ENCODE measurements at places on chromosomes 1 and 21.
A peak's percentile ranks its signal among the peaks of the same experiment; 100 is the strongest.

- no peak for DNase-seq
These were observed 16.1 kb downstream of the IL6R start for GRCh38 chr1:154420961-154421924.

DNA sequence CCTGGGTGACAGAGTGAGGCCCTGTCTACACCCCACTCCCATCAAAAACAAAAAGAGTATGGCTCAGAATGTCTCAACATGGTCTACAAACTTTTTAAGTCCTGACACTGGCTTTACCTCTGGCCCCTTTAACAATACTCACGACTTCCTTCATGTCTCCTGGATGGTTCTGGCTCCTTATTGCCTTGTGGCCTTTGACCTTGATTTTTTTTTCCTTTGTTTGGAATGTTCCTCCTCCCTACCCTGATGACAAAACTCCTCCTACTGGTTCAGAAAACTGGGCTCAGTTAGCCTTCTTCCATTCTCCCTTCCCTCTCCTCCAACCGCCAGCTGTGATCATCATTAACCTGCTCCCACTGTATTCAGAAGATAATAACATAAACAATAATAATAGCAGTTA, 4.6 kb upstream of the SOAT1 start:
- DNase-seq: no peak

DNA sequence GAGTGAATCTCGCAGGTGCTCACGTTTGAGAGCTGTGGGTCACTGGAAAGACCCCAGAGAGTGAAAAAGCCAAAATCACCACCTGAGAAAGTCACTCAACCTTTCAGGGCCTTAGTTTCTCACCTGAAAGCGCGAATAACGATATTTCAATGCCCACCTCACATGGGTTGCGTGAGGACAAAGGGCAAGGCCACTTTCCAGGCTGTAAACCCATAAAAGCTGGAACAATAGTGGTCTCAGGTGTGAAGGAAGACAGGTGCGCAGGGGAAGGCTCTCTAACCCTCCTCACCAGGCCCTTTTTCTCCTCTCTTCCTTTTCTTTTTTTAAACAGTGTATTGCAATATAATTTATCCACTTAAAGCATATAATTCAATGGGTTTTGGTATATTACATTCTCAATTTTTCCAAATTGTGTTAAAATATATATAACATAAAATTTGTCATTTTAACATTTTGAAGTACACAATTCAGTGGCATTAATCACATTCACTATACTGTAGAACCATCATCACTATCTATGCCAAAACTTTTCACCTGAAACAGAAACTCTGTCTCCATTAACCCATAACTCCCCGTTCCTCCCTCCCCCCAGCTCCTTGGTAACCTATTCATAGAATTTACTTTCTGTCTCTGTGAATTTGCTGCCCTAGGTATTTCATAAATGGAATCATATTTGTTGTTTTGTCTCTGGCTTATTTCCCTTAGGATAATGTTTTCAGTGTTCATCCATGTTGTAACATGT, 118.4 kb upstream of the TNR start:
- no peak for DNase-seq

- no peak for DNase-seq
These were observed 50.4 kb downstream of the KIF21B start for GRCh38 chr1:200972985-200973742.

DNA sequence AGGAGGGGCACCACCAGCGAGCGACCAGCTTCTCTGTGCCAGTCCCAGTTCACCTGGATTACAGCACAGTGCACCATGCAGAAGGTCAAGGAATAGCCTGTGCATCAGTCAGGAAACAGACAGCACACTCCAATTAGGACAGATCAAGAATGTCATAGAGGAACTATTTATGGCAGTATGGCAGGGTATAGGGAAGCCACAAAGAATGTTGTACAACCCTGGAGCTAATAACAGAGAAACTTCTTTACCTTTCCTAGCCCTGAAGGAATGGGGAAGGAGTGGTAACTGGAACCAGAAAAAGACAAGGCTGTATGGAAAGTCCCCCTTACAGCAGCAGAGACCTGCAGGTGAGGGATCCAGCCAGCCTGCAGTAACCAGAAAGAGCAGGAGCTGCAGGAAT, 87.8 kb upstream of the USP24 start:
- no peak for DNase-seq

- DNase-seq: peak; percentile 42
These were observed 111.6 kb upstream of the ERRFI1 start for GRCh38 chr1:8137481-8138244.

DNA sequence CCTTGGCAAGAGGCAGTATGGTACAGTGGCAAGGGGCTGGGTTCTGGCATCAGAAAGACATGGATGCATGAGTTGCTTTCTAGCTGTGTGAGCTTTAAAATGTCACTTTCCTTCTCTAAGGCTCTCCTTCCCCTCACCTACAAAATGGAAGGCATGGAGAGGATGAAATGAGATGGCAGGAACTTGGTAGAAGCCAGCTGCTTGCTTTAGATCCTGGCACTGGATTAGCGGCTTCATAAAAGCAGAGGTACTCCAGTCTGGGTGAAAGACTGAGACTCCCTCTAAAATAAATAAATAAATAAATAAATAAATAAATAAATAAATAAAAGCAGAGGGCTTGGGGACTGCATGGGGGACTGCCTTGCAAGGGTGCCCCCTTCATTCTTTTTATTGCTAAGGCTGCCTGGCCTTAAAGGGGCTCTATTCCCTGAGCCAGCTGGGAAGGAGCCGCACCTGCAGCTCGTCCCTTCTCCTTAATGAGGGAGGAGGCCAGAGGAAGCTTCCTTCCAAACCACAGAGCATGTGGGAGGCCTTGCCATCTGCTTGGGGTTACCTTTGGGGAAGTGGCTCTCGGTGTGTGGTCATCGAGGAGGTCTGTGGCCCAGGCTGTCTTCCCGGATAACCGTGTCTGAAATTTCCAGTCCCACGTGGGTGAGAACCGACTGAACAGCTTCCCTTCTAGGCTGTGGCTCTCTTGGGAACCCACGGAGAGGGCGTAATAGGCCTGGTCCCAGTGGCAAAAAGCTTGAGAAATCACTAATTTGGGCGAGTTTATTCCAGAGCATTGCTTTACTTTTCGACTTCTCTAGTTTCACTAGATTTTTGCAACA, 2.0 kb upstream of the ATP13A2 start:
- no peak for DNase-seq

DNA sequence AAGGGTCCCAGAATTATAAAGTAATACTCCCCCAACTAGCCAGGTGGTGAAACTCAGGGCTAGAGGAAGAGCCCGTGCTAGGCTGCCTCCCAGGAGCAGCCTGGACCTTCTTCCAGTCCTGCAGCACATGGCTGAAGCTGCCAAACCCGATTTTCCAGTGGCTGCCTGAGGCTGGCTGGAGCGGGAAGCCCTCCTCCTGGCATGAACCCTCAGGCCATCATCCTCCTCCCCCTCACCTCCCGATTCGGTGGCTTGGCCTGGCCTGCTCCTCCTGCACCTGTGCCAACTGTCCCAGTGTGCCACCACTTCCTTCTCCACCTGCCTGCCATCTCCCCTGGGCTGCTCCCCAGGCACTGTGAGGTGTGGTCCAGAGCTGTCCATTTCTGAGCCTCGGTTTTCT, 3.0 kb upstream of the TSPAN1 start:
- no peak for DNase-seq

GRCh38 chr1:64150266-64150665, 53.2 kb upstream of the UBE2U start:
- DNase-seq: no peak

- no peak for DNase-seq
These were observed 46.5 kb upstream of the RNF11 start for GRCh38 chr1:51189421-51190073.

GRCh38 chr1:40049725-40050124, 9.2 kb downstream of the CAP1 start:
- no peak for DNase-seq

GRCh38 chr1:98119796-98120195, 199.0 kb upstream of the DPYD start:
- DNase-seq: no peak

- peak; percentile 54 for DNase-seq
These were observed at the start of gene NBPF3 for GRCh38 chr1:21439721-21440629. TSS of gene NBPF3 (plus strand) at chr1:21440137. CDS start at chr1:21445087, 4,950 bp downstream.

DNA sequence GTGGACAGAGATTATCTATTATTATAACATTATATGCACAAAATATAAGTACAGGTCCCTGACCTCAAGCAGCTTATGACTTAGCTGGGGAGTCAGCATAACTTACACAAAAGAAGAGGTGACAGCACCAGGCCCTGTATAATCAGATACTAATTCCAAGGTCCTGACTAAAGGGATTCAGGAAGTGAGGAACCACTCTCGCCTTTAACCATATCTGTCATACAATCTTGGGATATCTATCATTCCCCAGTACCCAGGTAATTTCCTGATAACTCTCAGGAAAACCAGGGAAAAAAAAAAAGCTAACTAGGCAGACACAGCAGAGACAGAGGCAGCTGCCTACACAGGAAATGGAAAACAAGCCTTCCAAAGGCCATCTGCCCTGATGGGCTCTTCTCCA, 78.5 kb upstream of the CAMK1G start:
- no peak for DNase-seq

DNA sequence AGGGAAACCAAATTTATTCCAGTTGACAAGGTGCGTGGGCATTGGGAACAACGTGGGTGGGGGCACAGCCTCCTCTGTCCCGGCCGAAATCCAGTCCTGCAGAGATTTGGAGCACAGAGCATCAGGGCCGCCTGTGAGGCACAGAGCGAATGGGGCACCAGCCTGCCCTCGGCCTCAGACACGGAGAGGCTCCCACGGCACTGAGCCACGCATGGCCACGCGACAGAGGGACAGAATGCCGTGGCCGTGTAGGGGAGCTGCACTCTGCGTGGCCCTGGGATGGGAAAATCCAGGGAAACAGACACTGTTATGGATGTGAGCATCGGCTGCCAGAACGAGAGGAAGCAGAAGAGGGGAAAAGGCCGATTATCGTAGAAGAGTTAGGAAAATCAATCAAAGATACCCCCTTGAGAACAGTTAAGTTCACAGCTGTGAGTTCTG, 13.5 kb upstream of the C1orf159 start:
- no peak for DNase-seq

- DNase-seq: no peak
These were observed 306.6 kb downstream of the PCP4 start for GRCh38 chr21:40173816-40174215.

- no peak for DNase-seq
These were observed 611 bp downstream of the HSPG2 start for GRCh38 chr1:21936366-21937031.

DNA sequence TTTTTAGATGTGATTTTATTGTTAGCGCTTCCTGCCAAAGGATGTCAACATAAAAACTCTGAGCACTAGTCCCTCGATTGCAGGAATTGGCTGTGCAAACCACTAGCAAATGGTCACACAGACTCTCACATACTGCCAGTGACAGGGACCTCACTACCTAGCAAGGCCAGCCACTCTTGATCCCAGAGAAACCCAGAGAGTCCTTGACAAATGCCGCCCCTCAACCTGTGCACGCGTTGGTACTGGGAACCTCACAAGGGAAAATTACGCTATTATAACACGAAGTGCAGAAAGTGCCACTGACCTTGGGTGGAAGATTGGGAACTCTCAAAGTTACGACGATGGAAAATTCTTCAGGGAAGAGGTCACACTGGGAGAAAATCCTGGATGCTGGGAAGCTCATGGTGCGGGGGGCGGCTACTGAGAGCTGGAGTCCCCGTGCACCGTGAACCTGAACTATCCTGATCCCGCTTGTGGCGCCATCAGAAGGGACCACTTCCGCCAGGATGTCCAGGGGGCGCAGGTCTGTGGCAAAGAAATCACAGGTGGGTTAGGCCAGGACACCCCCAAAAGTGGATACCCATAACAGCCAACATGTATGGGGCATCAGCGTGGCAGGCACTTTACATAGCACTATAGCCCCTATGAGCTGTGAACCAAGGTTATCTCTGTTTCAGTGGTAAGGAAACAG, 5.9 kb upstream of the KRTAP10-4 start:
- no peak for DNase-seq

- DNase-seq: no peak
These were observed 8.3 kb upstream of the CSRP1 start for GRCh38 chr1:201515062-201515750.

GRCh38 chr1:225258811-225259210, 169.0 kb downstream of the LBR start:
- no peak for DNase-seq

DNA sequence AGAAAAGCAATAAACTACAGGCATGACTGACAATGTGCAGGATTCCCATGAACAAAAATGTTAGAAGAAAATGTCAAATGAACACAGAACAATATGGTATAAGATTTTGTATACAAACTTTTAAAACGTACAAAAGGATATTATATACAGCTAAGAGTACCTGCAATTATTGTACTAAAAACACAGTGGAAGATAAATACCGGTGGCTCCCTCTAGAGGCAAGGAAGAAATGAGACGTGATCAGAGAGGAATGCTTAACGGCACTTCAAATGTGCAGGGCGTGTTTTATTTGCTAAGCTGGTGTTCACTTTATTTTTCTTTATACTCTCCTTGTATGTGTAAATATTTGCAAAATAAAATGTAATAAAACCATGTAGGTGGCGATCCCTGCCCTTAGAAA, 191.8 kb upstream of the SAMSN1 start:
- DNase-seq: no peak

- DNase-seq: no peak
These were observed 75.8 kb upstream of the ZRANB2 start for GRCh38 chr1:71156590-71156989.

- DNase-seq: no peak
These were observed 52.7 kb downstream of the GLUL start for GRCh38 chr1:182338806-182339370.

GRCh38 chr1:156104065-156104810, 10.3 kb upstream of the LMNA start:
- peak; percentile 18 for DNase-seq

DNA sequence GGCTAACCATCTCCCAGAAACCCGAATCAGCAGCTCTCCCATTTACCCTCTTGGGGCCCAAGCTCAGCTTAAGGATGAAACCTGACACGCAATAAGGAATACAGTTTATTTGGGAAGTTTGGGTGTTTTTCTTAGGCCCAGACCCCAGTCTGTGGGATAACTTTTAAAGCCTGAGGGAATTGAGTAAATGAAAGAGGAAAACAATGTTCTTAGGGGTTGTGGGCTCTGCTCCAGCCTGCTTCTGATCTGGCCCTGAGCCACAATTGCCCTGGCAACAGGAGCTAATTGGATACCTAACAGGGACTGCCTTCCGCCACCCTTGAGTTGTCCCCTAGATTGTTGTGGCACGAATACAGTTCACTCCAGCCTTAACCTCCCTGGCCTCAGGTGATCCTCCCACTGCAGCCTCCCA, 20.1 kb downstream of the DYRK3 start:
- DNase-seq: no peak

- DNase-seq: no peak
These were observed 71.6 kb downstream of the COL24A1 start for GRCh38 chr1:86084998-86085397.

GRCh38 chr1:116019653-116020253, 43.4 kb downstream of the SLC22A15 start:
- no peak for DNase-seq

GRCh38 chr1:228366866-228367741, 39.5 kb downstream of the TRIM11 start:
- DNase-seq: no peak

GRCh38 chr1:169329383-169329782, 38.2 kb downstream of the NME7 start:
- DNase-seq: no peak
